ENCODE measurements at places on chromosomes 12 and 14. TPM values are rescaled to one million over a fixed set of nuclear protein-coding genes. Genes with fewer than 3 reads are reported as not detected.

CCER1 gene
- total RNA-seq, result not detected

CATSPERB gene
- total RNA-seq, result 2.2 TPM

SLC7A8 gene
- total RNA-seq, result 0.89 TPM

LRTM2 gene
- total RNA-seq, result not detected

HOXC12 gene
- total RNA-seq, result not detected

NPAS3 gene
- 5.7 TPM for total RNA-seq

UNG gene
- total RNA-seq, result 15.2 TPM

GRCh38 chr12:3364661-3365462 lies 126.1 kb upstream of the PRMT8 start:
- H3K4me3 ChIP-seq, result no peak overlapping the region
- no peaks in the 10 kb centered on the region for H3K36me3 ChIP-seq
- no peak for DNase-seq

- H3K27ac ChIP-seq, result no peak overlapping the region
- H3K27me3 ChIP-seq, result no peaks in the 10 kb centered on the region
- peaks cover 14% of the 10 kb centered on the region for H3K4me1 ChIP-seq
- H3K36me3 ChIP-seq, result peaks cover 1% of the 10 kb centered on the region
- no peak overlapping the region for H3K4me3 ChIP-seq
Observed at GRCh38 chr14:83706231-83706954, 1823.6 kb upstream of the FLRT2 start.

GRCh38 chr14:61645247-61645646 lies 50.1 kb upstream of the HIF1A start:
- no peaks in the 10 kb centered on the region for H3K36me3 ChIP-seq
- DNase-seq, result no peak
- H3K27me3 ChIP-seq, result no peaks in the 10 kb centered on the region
- H3K4me3 ChIP-seq, result no peak overlapping the region
- peaks cover 45% of the 10 kb centered on the region for H3K4me1 ChIP-seq

GRCh38 chr14:104444159-104445030 lies 135.2 kb upstream of the C14orf180 start:
- H3K4me3 ChIP-seq, result no peak overlapping the region
- H3K27ac ChIP-seq, result no peak overlapping the region
- H3K27me3 ChIP-seq, result peaks cover 22% of the 10 kb centered on the region
- H3K4me1 ChIP-seq, result no peaks in the 10 kb centered on the region

- no peak for DNase-seq
- peaks cover 35% of the 10 kb centered on the region for H3K4me1 ChIP-seq
- peaks cover 1% of the 10 kb centered on the region for H3K36me3 ChIP-seq
- no peak overlapping the region for H3K4me3 ChIP-seq
- H3K27ac ChIP-seq, result no peak overlapping the region
Observed at GRCh38 chr14:68308726-68309520, 483.9 kb downstream of the ZFP36L1 start.

GRCh38 chr12:88650715-88651114 lies 70.4 kb upstream of the KITLG start:
- H3K36me3 ChIP-seq, result no peaks in the 10 kb centered on the region
- DNase-seq, result no peak
- no peak overlapping the region for H3K27ac ChIP-seq

GRCh38 chr12:90510948-90511347 lies 444.0 kb downstream of the CCER1 start:
- no peaks in the 10 kb centered on the region for H3K36me3 ChIP-seq
- H3K27ac ChIP-seq, result no peak overlapping the region
- H3K4me1 ChIP-seq, result peaks cover 20% of the 10 kb centered on the region
- H3K27me3 ChIP-seq, result no peaks in the 10 kb centered on the region

DNA sequence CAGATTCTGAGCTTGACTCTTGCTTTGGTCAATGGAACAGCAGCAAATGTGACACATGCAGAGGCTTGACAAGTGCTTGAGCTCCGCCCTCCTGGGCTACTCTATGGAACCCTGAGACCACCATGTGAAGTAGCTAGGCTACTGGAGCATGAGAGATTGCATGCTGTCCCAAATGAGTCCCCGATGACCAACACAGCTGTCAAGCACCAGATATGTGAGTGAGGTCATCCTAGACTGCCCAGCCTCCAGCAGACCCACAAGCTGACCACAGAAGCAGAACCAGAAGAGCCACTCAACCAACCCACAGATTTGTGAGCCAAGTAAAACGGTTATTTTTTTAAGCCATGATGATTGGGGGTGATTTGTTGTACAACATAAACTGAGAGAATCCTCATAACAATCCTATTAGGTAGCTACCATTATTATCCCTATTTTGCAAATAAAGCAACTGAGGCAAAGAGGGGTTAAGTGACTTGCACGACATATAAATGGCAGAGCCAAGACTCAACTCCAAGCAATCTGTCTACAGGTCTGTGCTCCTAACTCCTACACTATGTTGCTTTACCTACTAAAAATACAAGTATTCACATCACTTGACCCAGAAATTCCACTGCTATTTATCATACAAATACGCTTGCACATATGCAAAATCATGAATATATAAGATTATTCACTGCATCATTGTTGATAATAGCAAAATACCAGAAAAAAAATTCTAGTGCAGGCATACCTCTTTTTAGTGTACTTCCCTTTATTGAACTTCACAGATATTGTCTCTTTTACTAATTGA lies 136.2 kb downstream of the NDUFA12 start:
- H3K27me3 ChIP-seq, result peaks cover 43% of the 10 kb centered on the region
- H3K27ac ChIP-seq, result no peak overlapping the region
- no peaks in the 10 kb centered on the region for H3K36me3 ChIP-seq
- H3K4me1 ChIP-seq, result no peaks in the 10 kb centered on the region

DNA sequence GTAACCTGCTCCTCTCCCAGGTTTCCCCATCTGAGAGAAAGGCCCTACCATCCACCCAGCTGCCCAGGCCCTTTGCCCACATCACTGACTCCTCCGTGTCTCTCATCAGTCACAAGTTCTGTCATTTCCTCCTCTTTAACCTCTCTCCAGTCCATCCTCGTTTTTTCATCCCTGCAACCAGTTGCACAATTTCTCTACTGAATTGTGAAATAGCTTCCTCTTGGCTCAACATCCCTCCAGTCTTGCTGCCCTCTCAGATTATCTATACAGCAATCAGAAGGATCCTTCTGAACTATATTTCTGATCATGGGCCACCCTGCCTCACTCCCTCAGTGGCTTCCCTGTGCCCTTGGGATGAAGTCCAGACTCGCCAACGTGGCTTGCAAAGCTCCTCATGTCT lies 6.8 kb downstream of the FAM161B start:
- no peaks in the 10 kb centered on the region for H3K4me1 ChIP-seq
- DNase-seq, result no peak
- H3K27ac ChIP-seq, result no peak overlapping the region
- H3K4me3 ChIP-seq, result no peak overlapping the region
- H3K36me3 ChIP-seq, result peaks cover 14% of the 10 kb centered on the region

DNA sequence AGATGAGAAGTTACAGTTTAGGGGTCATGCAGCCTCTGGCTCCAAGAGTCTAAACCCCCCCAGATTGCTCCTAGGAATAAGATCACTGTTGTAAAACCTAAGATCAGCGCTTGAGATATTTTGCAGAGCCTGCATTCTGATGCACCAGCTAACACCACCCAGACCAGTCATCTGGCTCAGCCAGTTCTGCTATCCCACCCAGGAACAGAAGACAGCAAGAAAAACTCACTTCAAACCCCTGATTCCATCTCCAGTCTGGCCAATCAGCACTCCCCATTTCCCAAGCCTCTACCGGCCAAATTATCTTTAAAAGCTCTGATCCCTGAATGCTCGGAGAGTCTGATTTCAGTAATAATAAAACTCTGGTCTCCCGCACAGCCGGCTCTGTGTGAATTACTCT lies 158.6 kb downstream of the ZNF664 start:
- no peak overlapping the region for H3K27ac ChIP-seq
- peaks cover 5% of the 10 kb centered on the region for H3K27me3 ChIP-seq
- H3K4me3 ChIP-seq, result no peak overlapping the region
- DNase-seq, result no peak
- H3K4me1 ChIP-seq, result peaks cover 6% of the 10 kb centered on the region

GRCh38 chr12:75483431-75483830 lies 2.9 kb downstream of the GLIPR1 start:
- H3K27me3 ChIP-seq, result no peaks in the 10 kb centered on the region

DNA sequence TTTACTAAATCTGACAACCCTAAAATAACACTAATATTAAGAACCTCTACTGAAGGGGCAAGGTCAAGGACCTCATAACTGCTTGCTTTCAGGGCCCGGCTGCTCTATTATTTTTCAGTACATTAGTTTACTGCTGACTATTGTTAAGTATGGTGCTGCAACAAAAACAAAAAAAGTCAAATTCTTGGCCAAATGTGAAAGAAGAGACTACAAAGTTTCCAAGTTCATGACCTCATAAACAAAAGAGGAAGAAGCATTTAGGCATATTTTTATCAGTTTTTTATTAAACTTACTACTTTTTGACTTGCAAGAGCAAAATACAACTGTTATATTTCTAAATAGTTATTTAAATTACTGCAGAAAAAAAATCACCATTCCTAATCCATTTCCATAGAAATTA lies 109.8 kb upstream of the GPHB5 start:
- H3K4me3 ChIP-seq, result no peak overlapping the region
- H3K27me3 ChIP-seq, result no peaks in the 10 kb centered on the region
- no peak overlapping the region for H3K27ac ChIP-seq

- peaks cover 33% of the 10 kb centered on the region for H3K27me3 ChIP-seq
- H3K36me3 ChIP-seq, result no peaks in the 10 kb centered on the region
- no peaks in the 10 kb centered on the region for H3K4me1 ChIP-seq
Observed at GRCh38 chr12:84874125-84874824, 38.3 kb downstream of the SLC6A15 start.

DNA sequence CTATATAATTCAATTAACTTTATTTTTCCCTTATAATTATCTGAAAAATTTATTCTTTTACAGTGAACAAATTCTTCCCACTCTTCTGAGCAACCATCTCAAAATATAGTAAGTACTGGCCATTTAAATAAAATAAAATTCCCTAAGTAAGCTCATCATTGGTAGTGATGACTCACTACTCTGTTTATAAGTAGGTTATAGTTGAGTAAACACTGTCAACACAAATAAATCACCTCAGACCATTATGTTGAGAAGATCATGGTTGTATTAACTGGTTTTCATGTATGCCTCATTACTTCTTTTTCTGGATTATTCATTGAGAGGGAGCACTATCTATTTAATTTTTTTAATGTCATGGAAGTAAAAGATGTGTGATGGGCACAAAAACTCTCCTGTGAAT lies 220.5 kb downstream of the SEC23A start:
- H3K4me3 ChIP-seq, result no peak overlapping the region
- H3K27ac ChIP-seq, result no peak overlapping the region
- DNase-seq, result no peak
- no peaks in the 10 kb centered on the region for H3K36me3 ChIP-seq
- no peaks in the 10 kb centered on the region for H3K4me1 ChIP-seq
- H3K27me3 ChIP-seq, result peaks cover 24% of the 10 kb centered on the region

GRCh38 chr14:54275997-54276725 lies 120.6 kb upstream of the CDKN3 start:
- H3K4me1 ChIP-seq, result no peaks in the 10 kb centered on the region
- no peak overlapping the region for H3K27ac ChIP-seq
- no peaks in the 10 kb centered on the region for H3K36me3 ChIP-seq
- H3K27me3 ChIP-seq, result no peaks in the 10 kb centered on the region

DNA sequence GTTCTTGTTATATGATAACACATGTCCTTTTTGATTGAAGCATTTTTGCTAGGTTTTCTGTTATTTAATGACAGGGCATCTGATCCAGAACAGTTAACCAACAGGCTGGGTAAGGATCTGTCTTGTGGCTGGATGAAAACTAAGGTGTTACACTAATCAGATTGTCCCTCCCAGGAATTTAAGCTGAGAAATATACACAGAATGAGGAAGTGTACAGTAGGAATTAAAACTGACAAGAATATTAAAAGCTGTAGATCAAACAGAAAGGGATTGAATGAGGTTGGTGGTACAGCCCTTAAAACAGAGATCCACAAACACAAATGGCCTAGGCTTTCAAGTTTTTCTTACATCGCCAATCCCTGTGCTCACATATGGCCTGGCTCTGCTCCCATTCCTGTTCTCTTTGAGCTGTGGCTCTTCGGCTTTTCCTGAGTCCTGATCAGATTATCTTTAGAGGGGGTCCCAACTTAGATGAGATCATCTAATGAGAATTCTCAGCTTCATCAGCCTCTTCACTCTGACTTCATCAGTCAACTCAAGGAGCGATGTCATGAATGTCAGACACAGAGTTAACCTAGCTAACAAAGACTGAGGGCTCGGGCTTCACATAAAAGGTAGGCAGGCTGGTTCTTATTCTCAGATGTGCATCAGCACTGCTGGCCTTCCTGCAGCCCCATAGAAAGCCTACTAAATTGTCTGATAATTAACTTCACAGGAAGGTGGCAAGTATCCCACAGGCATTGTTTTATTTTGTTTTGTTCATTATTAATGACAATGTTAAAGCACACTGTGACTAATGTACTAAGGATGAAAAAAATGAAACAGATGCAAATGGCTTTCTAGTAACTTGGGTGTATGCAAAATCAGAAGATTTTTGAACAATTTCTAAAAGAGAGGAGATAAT lies 11.4 kb downstream of the PYGL start:
- H3K27ac ChIP-seq, result no peak overlapping the region
- peaks cover 4% of the 10 kb centered on the region for H3K4me1 ChIP-seq
- no peaks in the 10 kb centered on the region for H3K27me3 ChIP-seq

GRCh38 chr14:34817768-34818167 lies 57.4 kb downstream of the BAZ1A start:
- H3K27ac ChIP-seq, result no peak overlapping the region
- H3K27me3 ChIP-seq, result no peaks in the 10 kb centered on the region
- peaks cover 7% of the 10 kb centered on the region for H3K36me3 ChIP-seq
- no peak overlapping the region for H3K4me3 ChIP-seq

DNA sequence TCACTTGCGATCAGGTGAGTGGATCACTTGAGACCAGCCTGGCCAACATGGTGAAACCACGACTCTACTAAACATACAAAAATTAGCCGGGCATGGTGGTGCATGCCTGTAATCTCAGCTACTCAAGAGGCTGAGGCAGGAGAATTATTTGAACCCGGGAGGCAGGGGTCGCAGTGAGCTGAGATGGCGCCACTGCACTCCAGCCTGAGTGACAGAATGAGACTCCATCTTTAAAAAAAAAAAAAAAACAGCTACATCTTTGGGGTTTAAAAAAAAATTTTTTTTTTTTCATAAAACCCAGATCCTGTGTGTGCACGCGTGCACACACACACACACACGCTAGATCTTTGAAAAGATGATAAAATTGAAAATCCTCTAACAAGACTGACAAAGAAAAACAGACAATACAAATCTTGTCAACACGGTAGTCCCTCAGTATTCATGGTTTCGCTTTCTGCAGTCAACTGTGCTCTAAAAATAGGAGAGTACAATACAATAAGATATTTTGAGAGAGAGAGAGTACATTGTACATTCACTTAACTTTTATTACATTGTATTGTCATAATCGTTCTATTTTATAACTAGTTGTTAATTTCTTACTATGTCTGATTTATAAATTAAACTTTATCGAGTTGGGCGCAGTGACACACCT lies 295.3 kb upstream of the RGS6 start:
- H3K4me3 ChIP-seq, result no peak overlapping the region
- peak overlapping the region; percentile 38 for H3K27ac ChIP-seq
- peaks cover 27% of the 10 kb centered on the region for H3K36me3 ChIP-seq
- H3K4me1 ChIP-seq, result peaks cover 48% of the 10 kb centered on the region
- H3K27me3 ChIP-seq, result no peaks in the 10 kb centered on the region

- peak overlapping the region; percentile 79 for H3K4me3 ChIP-seq
- H3K27me3 ChIP-seq, result no peaks in the 10 kb centered on the region
- no peak for DNase-seq
- H3K27ac ChIP-seq, result peak overlapping the region; percentile 86
- peaks cover 39% of the 10 kb centered on the region for H3K4me1 ChIP-seq
Observed at GRCh38 chr14:23057757-23058653, 685 bp upstream of the CDH24 start.
